ENCODE measurements at places on chromosomes 4 and X. TPM values are rescaled to one million over a fixed set of nuclear protein-coding genes. Genes with fewer than 3 reads are reported as not detected.

The GAGE1 gene
- not detected for polyA plus RNA-seq

The SSX4 gene
- polyA plus RNA-seq: not detected

The CPE gene
- 623 TPM for polyA plus RNA-seq

The GASK1B gene
- polyA plus RNA-seq: 0.40 TPM

The DCAF12L2 gene
- 1.8 TPM for polyA plus RNA-seq

The XAGE2 gene
- not detected for polyA plus RNA-seq

The CFAP47 gene
- polyA plus RNA-seq: not detected

The XK gene
- 1.8 TPM for polyA plus RNA-seq

The CABS1 gene
- polyA plus RNA-seq: not detected

The NUP54 gene
- 103 TPM for polyA plus RNA-seq

The IRS4 gene
- polyA plus RNA-seq: 3.8 TPM

The HERC5 gene
- 0.59 TPM for polyA plus RNA-seq

The TRPC3 gene
- 6.9 TPM for polyA plus RNA-seq

The TLL1 gene
- polyA plus RNA-seq: not detected

The TMEM35A gene
- polyA plus RNA-seq: 244 TPM

The ADH5 gene
- polyA plus RNA-seq: 201 TPM

The NUDT6 gene
- 12.4 TPM for polyA plus RNA-seq

The FGG gene
- polyA plus RNA-seq: not detected

The LGI2 gene
- 10.3 TPM for polyA plus RNA-seq

The NDNF gene
- 4.3 TPM for polyA plus RNA-seq

The BCAP31 gene
- polyA plus RNA-seq: 182 TPM

The PPARGC1A gene
- 7.0 TPM for polyA plus RNA-seq

The ZNF718 gene
- 11.4 TPM for polyA plus RNA-seq

The RTL3 gene
- not detected for polyA plus RNA-seq

The GAGE13 gene
- polyA plus RNA-seq: not detected

The NSUN7 gene
- polyA plus RNA-seq: 0.51 TPM

The GYPB gene
- not detected for polyA plus RNA-seq

The HSFX2 gene
- polyA plus RNA-seq: 1.3 TPM

The IL13RA1 gene
- polyA plus RNA-seq: 0.98 TPM

The PRDM8 gene
- 0.46 TPM for polyA plus RNA-seq

The APLN gene
- 0.38 TPM for polyA plus RNA-seq

The TRIM60 gene
- polyA plus RNA-seq: not detected

The LRIT3 gene
- 0.78 TPM for polyA plus RNA-seq

The F8 gene
- polyA plus RNA-seq: 2.1 TPM

The GAGE2A gene
- not detected for polyA plus RNA-seq

The SHOX gene
- not detected for polyA plus RNA-seq

The CCNB3 gene
- polyA plus RNA-seq: 0.42 TPM

The ZCCHC18 gene
- polyA plus RNA-seq: 132 TPM

Data from neural cell (in vitro differentiated cells).